ENCODE measurements at places on chromosomes 13 and 19. TPM values are rescaled to one million over a fixed set of nuclear protein-coding genes. Genes with fewer than 3 reads are reported as not detected.
A peak's percentile ranks its signal among the peaks of the same experiment; 100 is the strongest.

The LYPD5 gene
- 0.48 TPM for polyA plus RNA-seq

DNA sequence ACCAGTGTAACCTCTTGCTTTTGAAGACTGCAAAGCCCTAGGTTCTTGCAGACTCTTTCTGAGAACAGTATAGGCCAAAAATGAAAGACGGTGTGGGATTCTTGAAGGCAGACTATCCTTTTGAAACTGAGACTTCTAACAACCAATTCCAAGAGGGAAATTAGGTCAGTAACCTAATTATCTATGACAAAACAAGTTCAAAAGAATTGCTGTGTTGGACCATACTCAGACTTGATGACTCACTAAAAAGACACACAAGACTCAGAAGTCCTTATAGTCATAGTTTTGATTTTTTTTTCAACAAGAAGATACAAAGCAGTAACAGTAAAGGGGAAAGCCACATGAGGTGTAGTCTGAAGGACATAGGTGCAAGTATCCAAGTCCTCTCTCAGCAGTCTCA, 624.0 kb upstream of the GPC6 start:
- DNase-seq: no peak

DNA sequence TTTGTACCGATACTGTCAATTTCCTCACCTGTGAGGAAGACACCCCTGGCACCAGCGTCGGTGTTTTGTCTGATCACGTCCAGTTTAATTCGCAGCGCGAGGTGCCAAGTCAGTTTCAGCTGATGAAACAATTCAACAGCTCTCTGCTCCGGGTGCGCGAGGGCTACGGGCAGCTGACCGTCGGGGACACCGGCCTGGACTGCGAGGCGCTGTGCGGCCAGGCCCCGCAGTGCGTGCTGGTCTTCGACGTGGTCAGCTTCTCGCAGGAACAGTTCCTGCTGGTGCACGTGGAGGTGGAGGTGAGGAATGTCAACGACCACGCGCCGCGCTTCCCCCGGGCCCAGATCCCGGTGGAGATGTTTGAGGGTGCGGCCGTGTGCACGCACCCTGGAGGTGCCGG, 171.5 kb downstream of the OLFM4 start:
- no peak for DNase-seq

GRCh38 chr13:90706631-90707030, 640.9 kb upstream of the MIR17HG start:
- DNase-seq: no peak

DNA sequence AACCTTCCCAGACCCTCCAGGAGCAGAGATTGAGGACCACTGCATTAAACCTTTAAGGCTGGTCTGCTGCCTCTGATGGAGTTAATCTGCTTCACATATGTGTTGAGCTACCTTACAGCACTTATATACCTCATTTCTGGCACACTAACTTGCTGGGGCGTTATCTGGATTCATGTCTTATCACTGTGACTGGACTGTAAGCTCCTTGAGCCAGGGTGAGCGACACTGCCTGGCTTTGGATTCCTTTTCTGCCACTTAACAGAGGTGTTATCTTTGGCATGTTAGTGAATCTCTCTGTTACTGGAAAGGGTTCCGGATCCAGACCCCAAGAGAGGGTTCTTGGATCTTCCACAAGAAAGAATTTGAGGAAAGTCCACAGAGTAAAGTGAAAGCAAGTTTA, 69.8 kb upstream of the RGCC start:
- DNase-seq: no peak

DNA sequence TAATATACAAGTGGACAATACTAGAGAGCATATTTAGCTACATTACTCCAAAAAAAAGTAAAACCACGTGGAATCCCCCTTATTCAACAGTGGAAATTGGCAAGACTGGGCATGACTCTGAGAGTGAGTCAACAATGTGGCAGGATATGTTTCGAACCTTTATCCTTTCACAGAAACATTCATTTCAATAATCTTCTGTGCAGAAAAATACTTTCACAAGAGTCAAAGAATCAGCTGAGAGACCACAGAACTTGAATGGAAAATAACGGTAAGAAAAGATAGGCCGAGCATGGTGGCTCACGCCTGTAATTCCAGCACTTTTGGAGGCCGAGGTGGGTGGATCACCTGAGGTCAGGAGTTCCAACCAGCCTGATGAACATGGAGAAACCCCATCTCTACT, 25.1 kb upstream of the CD70 start:
- no peak for DNase-seq

- DNase-seq: no peak
Measured at GRCh38 chr13:32267836-32268439, 47.2 kb downstream of the ZAR1L start.

DNA sequence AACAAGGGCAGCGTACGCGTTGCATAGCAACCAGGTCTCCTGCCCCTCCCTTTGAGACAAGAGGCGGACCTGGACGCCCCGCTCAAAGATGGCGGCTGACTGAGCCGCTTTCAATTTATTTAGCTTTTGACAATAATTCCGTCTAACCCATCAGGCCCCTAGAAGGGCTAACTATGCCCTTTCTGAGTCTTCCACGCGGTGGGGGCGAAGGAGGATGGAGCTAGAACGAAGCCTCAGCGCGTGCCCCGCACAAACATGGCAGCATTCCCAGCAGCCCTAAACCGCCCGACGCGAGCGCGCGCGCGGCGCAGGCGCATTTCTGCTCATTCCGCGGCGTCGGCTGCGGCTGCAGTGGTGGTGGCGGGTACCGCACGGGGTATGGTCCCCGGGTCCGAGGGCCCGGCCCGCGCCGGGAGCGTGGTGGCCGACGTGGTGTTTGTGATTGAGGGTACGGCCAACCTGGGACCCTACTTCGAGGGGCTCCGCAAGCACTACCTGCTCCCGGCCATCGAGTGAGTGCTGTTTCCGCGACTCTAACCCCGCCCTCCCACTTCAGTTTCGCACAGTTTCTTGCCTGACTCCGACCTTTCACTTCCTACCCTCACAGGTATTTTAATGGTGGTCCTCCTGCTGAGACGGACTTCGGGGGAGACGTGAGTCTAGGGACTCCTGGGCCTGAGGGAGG, at the start of gene MED25:
MED25 (plus strand) TSS at position 326 of the 685 bp plus-strand sequence; CDS start at position 379, 53 bp downstream.
- DNase-seq: peak; percentile 98

- no peak for DNase-seq
Measured at GRCh38 chr13:21461131-21461530, 2.0 kb upstream of the ZDHHC20 start.
